Fibroblast of the conjunctiva (primary cell): ENCODE measurements at places on chromosomes 3 and 15.

DNA sequence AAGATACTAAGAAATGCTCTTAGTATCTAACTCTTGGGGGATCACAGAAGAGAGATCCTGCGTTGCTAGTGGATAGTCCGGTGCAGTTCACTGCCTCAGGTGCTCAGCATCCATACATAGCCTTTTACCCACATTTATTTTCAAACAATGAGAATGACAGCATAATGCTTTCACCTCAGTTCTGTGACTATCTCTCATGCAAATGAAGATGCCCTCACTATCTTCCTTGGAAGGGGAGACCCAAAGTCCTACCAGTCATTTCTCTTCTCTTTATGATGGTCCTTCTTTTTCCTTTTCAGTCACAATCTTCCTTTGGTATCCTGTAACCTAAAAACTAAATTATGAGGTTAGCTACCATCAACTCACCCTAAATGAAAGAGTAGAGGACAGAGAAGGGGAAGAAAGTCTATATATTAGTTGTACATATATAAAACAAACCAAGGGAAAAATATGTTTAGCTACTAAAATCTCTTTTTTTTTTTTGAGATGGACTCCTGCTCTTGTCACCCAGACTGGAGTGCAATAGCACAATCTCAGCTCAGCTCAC is 30.9 kb upstream of the SLC28A2 start:
- DNase-seq = no peak

DNA sequence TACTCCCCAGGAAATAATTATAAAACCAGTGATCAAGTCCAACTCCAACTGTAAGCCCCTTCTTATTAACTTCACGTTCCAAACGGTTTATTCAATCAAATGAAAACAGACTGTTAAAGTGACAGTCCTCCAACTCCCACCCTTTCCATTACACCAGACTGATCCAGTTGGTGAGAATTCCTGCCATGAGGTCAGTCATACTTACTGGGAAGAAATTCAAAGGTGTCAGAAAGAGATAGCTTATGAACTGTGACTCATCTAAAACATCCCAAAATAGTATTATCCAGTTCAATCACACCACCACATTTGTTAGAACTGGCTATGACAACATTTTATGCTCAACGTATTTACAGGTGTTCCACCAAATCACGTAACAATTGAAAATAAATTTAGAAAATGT is 19.5 kb downstream of the SMARCC1 start:
- no peak for DNase-seq

GRCh38 chr3:67018789-67019526 is 20.9 kb downstream of the KBTBD8 start:
- no peak for DNase-seq

DNA sequence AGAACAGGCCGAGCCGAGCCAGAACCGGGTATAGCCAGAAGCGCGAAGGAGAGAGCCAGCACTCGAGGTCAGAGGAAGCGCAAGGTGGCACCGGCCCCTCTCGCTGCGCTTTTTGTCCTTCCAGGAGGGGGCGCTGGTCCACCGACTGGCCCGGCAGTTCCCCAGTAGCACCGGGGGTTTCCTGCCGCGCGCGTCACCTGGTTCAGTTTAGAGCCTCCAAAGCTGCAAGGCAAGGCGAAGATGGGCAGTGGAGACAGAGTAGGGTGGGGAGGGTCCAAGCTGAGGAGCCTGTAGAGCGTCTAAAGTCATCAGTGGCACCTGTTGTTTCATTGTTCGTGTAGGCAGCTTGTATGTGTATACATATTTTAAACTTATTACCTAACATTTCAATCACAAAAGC is 7.6 kb upstream of the NR2E3 start:
- DNase-seq = no peak

DNA sequence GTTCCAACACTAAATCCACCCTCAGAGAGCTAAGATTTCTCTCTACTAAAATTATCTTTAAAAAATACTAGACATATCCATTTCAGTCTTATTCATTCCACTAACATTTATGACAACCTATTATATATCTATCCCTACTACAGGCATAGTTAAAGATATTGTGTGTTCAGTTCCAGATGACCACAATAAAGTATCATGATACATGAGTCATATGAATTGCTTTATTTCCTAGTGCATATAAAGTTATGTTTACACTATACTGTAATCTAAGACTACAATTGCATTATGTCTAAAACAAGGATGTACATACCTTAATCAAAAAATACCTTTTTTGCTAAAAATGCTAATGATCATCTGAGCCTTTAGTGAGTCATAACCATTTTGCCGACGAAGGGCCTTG is 19.4 kb downstream of the SHOX2 start:
- no peak for DNase-seq

DNA sequence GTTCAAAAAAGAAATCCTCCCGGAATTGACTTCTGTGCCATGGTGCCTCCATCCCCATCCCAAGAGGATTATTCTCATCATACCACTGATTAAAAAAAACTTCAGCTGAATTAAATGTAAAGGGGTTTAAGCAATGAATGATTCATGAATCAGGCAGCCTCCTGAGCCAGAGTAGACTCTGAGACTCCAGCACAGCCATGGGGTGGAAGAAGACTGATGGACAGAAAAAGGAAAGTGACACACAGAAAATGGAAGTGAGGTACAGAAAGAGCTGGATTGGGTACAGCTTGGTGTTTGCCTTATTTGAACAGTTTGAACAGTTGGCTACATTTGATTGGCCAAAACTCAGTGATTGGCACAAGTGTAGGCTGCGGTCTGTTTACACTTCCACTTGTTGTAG is 224.8 kb upstream of the ATP10A start:
- DNase-seq = no peak

- DNase-seq = no peak
These were observed 394.1 kb downstream of the PTPRG start for GRCh38 chr3:61955483-61955882.

GRCh38 chr15:79595995-79596622 is 164.0 kb downstream of the MINAR1 start:
- DNase-seq = peak; percentile 69
